G401 (cell line): ENCODE measurements at places on chromosomes 13 and 19. TPM values are rescaled to one million over a fixed set of nuclear protein-coding genes. Genes with fewer than 3 reads are reported as not detected.

GRCh38 chr19:49685845-49686332 lies 3.5 kb upstream of the ADM5 start:
- DNase-seq, result no peak

LYPD3 gene
- total RNA-seq, result not detected in 2 replicates

DNA sequence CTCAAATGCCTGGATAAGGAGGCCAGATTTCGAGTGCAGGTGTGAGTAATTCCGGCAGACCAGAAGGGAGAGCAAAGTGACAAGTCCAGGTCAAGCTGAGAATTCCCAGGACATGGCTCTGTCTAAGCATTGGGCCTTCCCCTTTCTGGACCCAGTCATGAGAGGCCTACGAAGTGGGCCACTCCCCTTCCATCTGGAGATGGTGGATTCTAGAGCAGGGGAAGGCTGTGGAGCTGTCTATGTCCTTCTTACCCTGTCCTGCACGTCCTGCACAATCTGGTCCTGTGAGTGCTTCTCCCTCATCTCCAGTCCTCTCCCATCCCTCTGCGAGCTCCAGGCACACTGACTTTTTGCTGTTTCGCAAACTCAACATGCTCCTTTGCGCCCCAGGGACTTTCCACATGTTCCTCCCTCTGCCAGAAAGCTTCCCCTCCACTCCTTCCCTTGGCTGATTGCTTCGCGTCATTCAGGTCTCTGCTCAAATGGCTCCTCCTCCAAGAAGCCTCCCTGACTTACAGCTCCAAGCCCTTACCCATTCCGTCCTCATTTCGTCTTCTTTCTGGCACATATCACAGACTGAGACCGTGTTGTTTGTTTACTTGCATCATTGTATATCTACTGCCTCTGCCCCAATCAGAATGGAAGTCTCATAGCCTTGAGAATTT lies 193.2 kb downstream of the URI1 start:
- no peak for DNase-seq

APOE gene
- total RNA-seq, result 2,018 and 2,607 TPM in 2 replicates

DOCK9 gene
- 0.18 and 0.51 TPM in 2 replicates for total RNA-seq

GRCh38 chr13:36282821-36283432 lies 14.7 kb downstream of the CCDC169 start:
- peak; percentile 36 for DNase-seq

DNA sequence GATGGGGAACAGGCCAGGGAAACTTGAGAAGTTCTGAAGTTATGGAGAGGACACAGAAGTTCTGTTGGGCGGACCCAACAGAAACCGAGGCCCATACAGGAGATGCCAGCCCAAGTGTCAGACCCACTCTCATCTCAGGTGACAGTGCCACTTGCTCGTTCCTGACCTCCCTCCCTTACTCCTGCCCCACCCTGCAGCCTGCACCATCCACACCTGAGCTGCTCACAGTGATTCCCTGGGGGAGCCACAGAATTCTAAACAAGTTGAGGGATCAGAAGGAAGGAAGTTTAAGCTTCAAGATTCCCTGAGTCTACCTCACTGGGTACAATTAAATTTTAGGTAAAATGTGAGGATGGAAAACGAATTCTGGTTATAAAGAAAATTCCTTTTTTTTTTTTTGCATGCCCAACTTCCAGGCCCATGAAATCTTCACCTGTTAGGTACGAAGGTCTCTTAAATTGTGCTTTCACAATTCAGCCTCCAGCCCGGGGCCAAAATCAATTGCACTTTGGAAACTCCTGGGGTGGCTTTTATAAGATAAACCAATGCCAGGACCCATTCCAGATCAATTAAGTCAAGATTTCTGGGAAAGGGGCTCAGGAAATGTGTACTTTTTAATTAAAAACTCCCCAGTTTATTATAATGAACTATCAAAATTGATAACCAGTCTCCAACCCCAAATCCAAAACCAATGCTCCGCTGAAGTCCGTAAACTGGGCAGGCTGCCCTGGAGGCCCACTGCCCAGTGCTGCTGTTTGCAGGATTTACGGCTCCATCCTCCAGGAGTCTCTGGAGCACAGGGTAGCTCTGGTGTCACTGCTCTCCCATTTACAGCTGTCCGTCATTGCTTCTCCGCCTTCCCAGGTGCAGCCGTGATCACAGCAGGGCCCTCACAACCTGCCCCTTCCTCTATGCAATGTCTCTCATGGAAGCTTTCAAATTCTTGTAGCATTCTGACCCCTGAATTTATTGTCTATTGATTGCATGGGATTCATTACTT lies 643.5 kb downstream of the UQCRFS1 start:
- no peak for DNase-seq

OLFM4 gene
- total RNA-seq, result not detected in 2 replicates

FFAR3 gene
- not detected in 2 replicates for total RNA-seq

DNA sequence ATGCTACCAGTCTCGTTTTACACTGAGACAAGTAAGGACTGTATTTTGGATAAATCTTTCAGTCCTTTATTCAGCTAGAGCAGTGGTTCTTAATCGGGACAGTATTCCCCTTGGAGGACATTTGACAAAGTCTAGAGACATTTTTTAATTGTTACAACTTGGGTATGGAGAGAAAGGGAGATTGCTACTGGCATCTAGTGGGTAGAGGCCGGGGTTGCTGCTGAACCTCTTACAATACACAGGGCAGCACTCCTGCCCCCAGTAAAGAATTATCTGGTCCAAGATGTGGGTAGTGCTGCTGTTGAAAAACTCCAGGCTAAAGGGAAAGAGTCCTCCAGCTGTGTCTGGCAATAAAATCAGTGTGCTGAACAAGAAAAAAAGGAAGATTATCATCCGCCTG lies 334.8 kb downstream of the SLC7A1 start:
- no peak for DNase-seq

GRCh38 chr13:26705536-26705935 lies 55.0 kb downstream of the GPR12 start:
- no peak for DNase-seq

DNA sequence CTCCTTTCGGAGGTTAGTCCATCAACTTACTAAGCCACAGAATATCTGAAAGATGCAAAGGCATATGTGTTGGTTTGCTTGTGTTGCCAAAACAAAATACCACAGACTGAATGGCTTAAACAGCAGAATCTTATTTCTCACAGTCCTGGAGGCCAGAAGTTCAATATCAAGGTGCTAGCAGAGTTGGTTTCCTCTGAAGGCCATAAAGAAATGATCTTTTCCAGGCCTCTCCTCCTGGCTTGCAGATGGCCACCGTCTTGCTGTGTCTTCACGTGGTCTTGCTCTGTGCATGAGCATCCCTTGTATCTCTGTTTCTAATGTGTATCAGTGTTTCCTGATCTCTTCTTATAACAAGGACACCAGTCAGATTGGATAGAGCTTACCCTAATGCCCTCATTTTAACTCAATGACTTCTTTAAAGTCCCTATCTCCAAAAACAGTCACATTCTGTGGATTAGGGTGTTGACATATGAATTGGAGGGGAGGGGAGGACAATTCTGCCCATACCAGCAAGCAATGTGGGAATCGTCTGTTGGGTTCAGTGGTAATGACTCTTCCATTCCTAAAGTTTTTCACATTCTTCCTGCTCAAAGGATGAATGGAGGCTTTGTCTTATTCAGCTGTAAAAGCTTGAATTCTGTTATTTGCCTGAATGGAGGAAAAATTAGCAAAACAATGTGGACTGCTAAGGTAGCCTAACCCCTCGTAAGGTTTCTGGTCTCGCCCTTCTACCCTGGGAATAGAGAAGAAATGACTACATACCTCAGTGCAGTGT lies 715.7 kb downstream of the DIAPH3 start:
- no peak for DNase-seq

GAS6 gene
- total RNA-seq, result 16.0 and 16.2 TPM in 2 replicates

CACNA1A gene
- total RNA-seq, result 0.24 and 0.31 TPM in 2 replicates

GRK1 gene
- total RNA-seq, result 0.07 TPM in 1 of 2 replicates, not detected in the other

DNA sequence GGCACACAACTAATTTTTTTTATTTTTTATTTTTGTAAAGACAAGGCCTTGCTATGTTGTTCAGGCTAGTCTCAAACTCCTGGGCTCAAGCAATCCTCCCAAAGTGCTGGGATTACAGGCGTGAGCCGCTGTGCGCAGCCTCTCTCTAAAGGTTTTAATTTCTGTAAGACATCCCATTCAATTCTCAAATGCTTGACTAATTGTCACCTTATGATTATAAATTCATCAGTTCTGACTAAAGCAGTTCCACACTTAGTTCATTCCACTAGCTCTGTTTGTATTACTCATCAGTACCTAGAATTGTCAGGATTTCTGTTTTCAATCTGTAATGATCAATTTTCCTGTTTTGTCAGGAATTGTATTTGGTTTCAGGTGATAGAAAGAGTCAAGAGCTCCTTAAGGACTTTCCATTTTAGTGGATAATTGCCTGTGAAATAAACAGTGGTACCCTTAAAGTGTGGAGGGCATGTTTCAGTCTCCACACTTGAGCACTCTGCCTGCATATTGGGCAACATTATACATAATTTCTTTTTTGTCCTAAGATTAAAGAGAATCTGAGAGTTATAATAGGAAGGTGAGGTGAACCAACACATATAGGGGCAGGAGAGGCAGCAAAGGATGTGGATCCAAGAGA lies 27.6 kb downstream of the GPALPP1 start:
- no peak for DNase-seq

ERCC2 gene
- 60.2 and 60.6 TPM in 2 replicates for total RNA-seq

UPF1 gene
- total RNA-seq, result 104 and 111 TPM in 2 replicates

DNA sequence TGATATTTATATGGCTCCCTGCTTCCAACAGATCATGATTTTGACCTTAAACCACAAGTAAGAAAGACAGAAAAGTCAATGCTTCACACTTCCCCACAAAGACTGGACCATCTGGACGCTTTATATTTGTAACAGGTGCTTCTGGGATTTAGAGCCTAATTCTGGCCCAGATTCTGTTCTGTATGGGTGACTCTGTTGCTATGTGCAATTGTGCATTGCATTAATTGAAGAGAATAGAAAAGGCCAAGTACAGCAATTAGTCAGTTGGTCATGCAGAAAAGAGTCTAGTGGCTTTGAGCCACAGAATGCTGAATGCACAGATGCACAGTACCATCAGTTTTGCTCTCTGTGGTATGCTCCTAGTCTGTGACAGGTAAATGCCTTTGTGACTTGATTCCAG lies 657.4 kb upstream of the ATXN8OS start:
- DNase-seq, result peak; percentile 26

CEACAM4 gene
- total RNA-seq, result not detected in 2 replicates

DNA sequence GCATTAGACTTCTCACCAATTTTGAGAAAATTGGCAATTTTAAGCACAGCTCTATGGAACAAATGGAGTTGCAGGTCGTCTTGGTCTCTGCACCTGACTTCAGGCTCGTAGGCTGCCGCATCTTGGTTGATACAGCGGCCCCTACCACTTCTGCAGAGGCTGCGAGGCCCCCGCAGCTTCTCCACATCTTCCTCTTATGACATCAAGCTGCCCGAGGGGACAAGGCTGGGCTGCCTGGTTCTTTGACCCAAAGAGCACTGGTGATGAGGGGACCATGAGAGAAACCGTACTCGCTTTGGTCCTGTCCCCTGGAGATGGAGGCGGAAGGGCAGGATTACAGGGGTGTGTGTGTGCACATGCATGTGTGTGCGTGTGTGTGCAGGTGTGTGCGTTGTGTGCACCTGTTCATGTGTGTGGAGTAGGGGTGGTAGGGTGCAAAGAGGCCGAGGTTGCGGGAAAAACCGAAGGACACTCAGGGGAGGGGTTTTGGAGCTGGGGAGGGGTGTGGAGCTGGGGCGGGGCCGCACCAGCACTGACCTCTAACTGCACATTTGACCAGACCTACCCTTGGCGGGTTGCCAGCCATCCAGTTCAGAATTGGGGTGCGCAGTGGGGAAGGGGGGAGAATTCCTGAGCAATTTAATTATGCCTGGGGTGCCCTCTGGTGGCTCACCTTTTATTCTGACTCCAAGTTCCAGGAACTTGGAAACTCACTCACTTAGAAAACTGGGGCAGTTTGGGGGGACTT lies 65.1 kb upstream of the ARHGEF7 start:
- DNase-seq, result peak; percentile 30

GRCh38 chr13:29484236-29484635 lies 111.3 kb downstream of the SLC7A1 start:
- no peak for DNase-seq

GRCh38 chr13:110293649-110294048 lies 13.3 kb downstream of the COL4A1 start:
- DNase-seq, result no peak

IL11 gene
- total RNA-seq, result 6.5 and 8.4 TPM in 2 replicates

PLVAP gene
- total RNA-seq, result not detected in 2 replicates

GRCh38 chr13:24506698-24507335 lies 5.8 kb downstream of the PARP4 start:
- DNase-seq, result no peak

ZNF350 gene
- 1.8 and 4.7 TPM in 2 replicates for total RNA-seq
